ENCODE measurements at places on chromosomes 13 and 19.

DNA sequence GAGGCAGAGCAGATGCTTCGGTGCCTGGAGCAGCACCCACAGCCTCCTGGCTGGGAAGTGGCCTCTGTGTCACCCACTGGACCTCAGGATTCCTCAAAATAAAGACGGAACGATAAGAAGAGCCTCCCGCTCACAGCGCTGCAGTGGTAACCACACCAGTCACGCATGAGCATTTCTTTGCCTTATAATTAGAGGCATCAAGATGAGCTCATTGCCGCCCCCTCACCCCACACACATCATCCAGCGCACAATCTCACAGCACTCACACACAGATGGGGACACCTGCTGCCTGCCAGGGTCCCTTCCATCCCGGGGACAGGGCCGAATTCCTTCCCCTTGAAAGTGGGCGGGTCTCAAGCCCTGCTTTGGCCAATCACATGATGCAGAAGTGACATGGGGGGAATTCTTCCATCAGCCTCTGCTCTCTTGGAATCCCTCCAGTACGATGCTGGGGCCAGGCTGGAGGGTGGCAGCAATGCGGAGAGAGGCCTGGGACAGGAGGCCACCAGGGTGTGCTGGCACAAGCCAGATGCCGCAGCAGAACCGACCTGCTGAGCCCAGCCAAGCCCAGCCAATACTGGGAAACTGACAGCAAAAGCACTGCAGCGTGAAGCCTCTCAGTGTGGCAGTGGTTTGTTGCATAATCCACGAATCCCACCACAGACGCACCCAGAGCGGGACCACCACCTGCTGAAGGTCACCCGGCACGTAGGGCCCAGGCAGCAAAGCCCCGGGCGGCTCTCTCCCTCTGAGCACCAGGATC is 16.0 kb downstream of the PIP5K1C start:
- peak; percentile 39 for DNase-seq

- DNase-seq = no peak
Measured at GRCh38 chr13:61727767-61728166, 312.1 kb upstream of the PCDH20 start.

DNA sequence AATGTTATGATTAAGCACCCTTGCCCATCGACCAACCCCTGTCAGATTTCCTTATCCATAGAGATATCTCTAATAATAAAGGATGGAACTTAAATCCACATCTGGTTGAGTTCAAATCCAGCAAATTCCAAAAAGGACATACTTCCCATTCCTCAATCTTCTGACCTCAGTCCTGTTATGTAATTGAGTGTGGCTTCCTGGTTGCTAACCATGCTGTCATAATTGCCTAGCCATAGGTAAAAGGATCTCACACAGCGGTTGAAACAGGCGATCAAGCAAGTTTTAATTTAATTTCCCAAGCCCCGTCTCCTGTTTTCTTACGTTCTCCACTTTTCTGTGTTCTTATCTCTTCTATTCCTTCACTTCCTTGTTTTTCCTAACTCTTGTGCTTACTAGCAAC is 550.3 kb downstream of the GPC6 start:
- DNase-seq = no peak

GRCh38 chr13:51222686-51223559 is 725 bp downstream of the FAM124A start:
- no peak for DNase-seq

GRCh38 chr19:4199699-4200293 is 17.3 kb downstream of the ANKRD24 start:
- no peak for DNase-seq

DNA sequence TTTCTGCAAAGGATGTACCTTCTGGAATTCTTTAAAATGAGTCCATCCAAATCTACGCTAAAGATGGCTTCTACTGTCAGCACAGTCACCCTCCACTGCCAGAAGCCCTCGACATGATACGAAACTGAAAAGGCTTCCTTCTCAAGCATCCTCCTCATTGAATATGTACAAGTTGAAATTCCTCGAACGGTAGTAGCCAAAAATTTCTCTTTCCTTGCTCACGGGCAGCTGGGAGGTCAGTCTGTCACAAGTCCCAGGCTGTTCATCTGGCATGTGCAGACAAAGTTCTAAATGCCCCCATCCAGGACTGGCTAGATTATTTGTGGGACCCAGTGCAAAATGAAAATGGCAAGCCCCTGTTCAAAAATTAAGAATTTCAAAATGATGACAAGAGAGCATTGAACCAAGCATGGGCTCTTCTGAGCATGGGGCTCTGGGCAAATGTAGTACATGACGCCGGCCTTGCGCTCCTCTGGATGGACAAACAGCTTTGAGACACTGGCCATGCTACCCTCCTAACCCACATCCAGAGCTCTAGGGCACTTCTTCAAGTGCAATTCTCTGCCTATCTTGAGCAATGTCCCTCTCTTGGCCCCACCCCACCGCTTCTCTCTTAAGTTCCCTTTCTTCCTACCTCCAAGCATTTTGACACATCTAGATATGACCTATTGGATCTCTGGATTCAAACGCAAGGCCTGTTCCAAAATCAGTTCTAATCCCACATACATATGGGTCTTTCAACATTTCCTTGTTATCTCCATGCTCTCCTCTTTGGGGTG is 78.9 kb upstream of the FLT1 start:
- DNase-seq = no peak

- no peak for DNase-seq
Measured at GRCh38 chr13:106186366-106187030, 349.0 kb downstream of the EFNB2 start.
